HCT116 (cell line): ENCODE measurements at places on chromosomes 12 and 14. TPM values are rescaled to one million over a fixed set of nuclear protein-coding genes. Genes with fewer than 3 reads are reported as not detected.

Gene MUCL1
- total RNA-seq: not detected

Gene ARL1
- total RNA-seq: 76.0 TPM

Gene ASCL1
- not detected for total RNA-seq

Gene CLEC9A
- total RNA-seq: not detected

Gene GLT8D2
- 4.8 TPM for total RNA-seq

Gene TPPP2
- not detected for total RNA-seq

Gene ANO2
- total RNA-seq: not detected

Gene SSTR1
- not detected for total RNA-seq

Gene PDE3A
- 0.12 TPM for total RNA-seq

Gene INHBE
- 0.89 TPM for total RNA-seq

Gene TSHR
- not detected for total RNA-seq

Gene MGAT4C
- not detected for total RNA-seq

Gene FOXN4
- 0.52 TPM for total RNA-seq
